ENCODE measurements at places on chromosomes 5 and 9.

DNA sequence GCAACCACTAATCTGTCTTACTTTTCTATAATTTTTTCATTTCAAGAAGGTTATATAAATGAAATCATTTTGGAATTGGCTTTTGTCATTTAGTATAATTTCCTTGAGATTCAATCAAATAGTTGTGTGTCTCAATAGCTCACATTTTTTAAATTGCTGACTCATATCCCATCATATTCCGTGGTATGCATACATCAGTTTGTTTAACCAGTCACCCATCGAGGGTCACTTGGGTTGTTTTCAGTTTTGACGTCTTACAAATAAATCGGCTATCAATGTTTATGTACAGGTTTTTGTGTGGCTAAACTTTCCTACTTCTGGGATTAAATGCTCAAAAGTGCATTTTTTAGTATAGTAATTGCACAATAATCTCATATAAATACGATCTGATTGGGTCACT, 185.5 kb downstream of the TAF11L14 start:
- no peak for DNase-seq

DNA sequence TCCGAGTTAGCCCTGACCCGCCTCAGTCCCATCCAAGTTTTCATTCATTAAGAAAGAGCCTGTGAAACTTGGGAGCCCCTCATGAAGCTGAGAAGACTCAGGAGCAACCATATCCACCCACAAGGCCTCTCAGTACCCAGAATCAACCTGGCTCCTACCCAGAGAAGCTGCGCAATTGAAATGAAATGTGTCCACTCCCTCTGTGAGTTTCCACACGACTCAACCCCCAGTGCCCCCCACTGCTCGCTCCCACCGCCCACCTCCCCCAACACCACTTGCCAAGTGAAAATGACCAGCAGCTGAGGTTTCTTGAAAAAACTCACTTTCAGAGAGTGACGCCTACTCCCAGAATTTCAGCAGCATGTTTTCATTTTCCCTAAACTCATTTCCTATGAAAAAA, 104.6 kb downstream of the CDK5RAP2 start:
- no peak for DNase-seq

DNA sequence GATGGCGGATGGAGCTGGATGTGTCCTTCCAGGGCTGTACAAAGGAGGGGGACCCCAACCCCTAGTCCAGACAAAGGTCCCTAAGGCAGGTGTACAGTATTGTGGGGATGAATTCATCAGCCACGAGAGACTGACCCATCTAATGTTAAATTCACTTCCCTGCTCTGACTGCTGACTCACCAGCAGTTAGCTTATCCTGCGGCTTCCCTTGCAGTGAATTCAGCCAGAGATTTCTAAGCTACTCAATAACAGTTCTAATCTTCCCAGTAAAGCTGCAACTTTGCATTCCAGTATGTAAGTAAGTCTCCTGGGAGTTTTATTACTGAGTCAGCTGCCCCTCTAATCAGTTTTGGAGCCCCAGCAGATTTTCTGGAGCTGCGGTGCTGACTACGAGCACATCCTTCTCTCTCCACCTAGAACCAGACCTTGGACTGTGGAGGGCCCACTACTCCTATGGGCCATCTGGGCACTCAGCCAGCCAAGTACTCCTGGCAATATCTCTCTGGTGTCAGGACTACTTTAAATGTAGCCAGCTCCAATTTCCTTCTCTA, 16.1 kb downstream of the B4GALT1 start:
- peak; percentile 69 for DNase-seq

DNA sequence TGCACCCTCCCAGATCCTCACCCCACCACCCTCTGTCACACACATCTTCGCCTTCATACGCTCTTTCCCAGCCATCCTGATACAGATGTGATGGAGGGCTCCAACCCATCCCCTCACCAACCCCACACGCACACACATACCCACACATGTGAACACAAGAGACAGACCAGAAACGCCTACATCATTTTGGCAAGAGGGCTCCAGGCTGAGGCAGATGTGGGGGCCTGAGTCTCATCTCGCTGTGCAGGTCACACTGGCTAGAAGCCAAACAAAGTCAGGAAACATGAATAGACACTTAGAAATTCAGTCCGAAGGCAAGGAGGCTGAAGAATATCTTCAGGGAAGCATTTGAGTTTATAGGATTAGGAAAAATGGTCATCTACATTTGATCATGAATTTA, 6.2 kb downstream of the PRDM12 start:
- no peak for DNase-seq

- DNase-seq = no peak
These were observed 52.8 kb upstream of the TAF11L2 start for GRCh38 chr5:17445185-17445584.

- no peak for DNase-seq
These were observed 280.0 kb upstream of the MAP3K1 start for GRCh38 chr5:56535347-56535746.

- DNase-seq = peak; percentile 12
These were observed 51.9 kb downstream of the NIPAL4 start for GRCh38 chr5:157511651-157512644.

DNA sequence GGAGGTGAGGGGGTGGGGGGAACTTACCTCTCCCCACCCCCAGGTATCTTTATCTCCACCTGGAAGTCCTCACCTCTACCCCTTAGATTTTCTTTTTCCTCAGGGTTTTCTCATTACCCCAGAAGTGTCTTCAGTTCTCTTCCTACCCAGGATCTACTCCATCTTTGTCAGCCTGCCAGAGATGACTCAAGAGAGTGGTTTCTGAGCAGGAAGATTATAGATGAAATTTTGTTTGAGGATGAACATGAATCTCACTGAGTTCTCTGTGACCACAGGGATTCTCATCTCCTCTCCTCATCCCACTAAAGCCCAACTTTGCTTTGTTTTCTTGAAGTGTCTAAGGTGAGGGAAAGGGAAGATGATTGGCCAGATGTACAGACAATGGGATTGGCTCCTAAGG, 5.2 kb upstream of the HINT2 start:
- DNase-seq = peak; percentile 21

DNA sequence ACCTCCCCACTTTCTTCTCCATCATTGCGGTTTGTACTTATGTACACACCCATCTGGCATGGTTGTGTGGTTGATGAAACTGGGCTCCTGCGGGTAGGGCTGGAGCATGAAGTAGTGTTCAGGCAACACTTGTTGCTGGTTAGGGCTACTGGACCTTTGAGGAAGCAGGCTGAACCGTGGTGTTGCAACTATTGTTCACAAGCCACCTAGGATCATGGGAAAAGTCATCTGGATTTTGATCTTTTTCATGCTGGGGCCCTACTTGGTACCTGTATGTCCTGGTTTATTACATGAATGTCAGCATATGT, 40.1 kb upstream of the TIFAB start:
- DNase-seq = no peak

- DNase-seq = no peak
These were observed 30.2 kb upstream of the SLC9A3 start for GRCh38 chr5:554284-554988.

- DNase-seq = peak; percentile 52
These were observed 136.2 kb downstream of the FANCC start for GRCh38 chr9:95181226-95181818.

GRCh38 chr9:111633389-111633736, 2.2 kb downstream of the DNAJC25 start:
- no peak for DNase-seq

DNA sequence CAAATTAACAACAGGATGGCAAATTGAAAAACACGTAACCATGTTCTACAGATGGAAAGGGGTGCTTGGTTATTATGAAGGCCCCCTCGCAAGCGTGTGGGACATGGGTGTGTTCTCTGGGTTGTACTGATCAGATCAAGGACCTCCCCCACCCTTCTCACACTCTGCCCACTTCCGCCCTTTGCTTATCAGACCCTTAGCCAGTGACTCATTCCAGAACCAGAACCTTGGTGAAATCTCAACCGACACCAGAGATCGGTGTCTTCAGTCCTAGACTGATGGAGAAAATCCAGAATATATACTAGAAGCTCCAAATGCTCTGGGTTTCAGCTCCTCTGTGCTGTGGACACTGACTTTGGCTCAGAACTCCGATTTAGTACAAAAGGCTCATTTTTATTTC, 64.9 kb downstream of the PTTG1 start:
- DNase-seq = peak; percentile 41
